DMS153 (cell line): ENCODE measurements at places on chromosomes 2 and 18.

DNA sequence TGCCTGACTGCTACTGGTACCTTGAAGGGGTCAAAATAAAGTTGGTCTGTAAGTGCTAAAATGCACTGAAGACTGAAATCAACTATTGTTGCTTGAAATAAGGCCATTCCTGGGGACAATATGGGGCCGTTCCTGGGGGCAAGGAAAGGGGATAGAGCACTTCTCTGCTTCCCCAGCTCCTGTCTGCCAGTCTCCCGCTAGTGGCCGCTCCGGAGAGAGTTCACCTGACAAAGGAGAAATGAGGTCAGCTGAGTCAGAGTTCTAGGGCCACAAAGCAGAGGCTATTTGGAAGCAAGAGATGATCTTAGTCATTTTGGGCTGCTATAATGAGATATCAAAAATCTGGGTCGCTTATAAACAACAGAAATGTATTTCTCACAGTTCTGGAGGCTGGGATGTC, 345.9 kb downstream of the TSN start:
- no peak for DNase-seq

DNA sequence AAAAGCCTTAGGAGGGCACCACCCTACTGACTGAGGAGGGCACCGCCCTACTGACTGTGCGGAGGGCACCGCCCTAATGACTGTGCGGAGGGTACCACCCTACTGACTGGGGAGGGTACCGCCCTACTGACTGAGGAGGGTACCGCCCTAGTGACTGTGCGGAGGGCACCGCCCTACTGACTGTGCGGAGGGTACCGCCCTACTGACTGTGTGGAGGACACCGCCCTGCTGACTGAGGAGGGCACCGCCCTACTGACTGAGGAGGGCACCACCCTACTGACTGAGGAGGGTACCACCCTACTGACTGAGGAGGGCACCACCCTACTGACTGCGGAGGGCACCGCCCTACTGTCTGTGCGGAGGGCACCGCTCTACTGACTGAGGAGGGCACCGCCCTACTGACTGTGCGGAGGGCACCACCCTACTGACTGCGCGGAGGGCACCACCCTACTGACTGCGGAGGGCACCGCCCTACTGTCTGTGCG, 150.2 kb upstream of the NFATC1 start:
- DNase-seq, result peak; percentile 11

- DNase-seq, result no peak
Observed at GRCh38 chr2:193153576-193153975, 958.8 kb upstream of the TMEFF2 start.

DNA sequence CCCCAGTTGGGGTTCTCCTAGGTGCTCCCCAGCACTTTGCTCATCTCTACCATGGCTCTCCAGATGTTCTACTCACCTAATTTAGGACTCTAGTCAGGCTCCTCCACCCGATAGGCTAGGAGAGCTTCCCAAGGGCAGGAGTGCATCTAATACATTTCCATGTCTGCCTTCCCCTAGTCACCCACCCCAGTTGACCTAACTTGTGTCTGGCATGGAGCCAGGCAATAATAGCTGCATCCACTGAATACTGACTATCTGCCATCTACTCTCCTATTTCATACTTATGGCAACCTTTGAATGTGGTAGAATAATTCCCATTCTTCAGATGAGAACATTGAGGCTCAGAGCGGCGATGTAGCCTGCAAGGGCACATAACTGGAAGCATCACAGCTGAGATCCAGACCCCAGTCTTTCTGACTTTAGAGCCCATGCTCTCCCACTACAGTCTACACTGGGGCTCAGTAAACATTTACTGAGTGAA, 71.8 kb upstream of the YWHAQ start:
- no peak for DNase-seq

DNA sequence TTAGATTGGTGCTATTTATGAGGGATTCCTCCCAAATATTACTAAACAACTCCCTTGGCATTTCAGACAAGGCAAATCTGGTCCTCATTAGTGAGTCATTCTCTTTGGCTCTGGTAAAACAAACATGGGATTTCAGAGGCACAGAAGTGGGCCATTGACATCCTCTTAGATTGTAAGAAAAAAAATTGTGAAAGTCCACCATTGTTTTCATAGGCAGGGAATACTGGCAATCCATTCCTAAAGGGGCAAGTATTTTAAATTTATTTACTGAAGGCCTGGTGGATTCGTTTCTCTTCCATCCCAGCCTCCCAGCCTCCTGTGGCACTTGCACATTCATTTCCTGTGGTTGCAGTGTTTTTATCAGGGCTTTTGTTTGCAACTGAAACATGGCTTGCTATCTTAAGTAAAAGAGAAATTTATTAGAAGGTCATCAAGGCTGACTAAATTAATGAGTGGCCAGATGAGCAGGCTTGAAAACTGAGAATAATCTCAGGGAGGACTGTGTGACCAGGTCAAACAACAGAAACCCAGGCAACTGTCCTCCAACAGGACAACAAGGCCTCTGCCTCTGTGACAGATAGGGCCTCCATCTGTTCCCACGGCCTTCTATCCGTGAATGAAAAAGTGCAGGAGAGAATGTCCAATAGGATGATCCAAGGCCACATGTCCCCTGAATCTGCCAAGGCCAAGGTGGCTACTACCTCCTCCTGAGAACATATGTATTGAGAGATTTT, 23.1 kb upstream of the TNFAIP6 start:
- DNase-seq, result no peak

GRCh38 chr2:64482765-64483504, 29.0 kb downstream of the LGALSL start:
- DNase-seq, result peak; percentile 59

- DNase-seq, result peak; percentile 97
Observed at GRCh38 chr2:214809751-214810564, 475 bp upstream of the BARD1 start.

- DNase-seq, result peak; percentile 99
Observed at GRCh38 chr18:34352385-34353163, 127.9 kb upstream of the NOL4 start.

- peak; percentile 4 for DNase-seq
Observed at GRCh38 chr2:120927265-120927628, 191.6 kb downstream of the GLI2 start.

DNA sequence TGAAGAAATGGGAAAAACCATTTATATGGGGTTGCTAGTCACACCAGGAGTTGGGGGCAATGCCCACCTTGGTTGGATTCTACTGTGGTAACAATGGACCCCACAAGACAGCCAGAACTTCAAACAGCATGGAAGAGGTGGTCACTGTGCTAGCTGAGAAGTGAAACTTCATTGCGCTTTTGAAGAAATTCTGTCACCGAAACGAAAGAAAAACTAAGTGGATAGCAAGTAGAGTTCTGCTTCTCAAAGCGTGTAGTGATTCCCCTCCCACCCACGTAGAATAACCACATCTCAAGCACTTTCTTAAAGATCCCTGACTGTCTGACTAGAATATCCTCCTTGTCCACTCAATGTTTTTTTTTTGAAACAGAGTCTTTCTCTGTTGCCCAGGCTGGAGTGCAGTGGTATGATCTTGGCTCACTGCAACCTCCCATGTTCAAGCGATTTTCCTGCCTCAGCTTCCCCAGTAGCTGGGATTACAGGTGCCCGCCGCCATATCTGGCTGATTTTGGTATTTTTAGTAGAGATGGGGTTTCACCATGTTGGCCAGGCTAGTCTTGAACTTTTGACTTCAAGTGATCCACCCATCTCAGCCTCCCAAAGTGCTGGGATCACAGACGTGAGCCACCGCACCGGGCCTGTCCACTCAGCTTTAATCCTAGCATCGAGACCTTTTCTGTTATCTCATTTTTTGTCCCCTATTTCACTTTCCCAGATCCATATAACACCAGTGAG, 30.1 kb upstream of the CCL20 start:
- no peak for DNase-seq

DNA sequence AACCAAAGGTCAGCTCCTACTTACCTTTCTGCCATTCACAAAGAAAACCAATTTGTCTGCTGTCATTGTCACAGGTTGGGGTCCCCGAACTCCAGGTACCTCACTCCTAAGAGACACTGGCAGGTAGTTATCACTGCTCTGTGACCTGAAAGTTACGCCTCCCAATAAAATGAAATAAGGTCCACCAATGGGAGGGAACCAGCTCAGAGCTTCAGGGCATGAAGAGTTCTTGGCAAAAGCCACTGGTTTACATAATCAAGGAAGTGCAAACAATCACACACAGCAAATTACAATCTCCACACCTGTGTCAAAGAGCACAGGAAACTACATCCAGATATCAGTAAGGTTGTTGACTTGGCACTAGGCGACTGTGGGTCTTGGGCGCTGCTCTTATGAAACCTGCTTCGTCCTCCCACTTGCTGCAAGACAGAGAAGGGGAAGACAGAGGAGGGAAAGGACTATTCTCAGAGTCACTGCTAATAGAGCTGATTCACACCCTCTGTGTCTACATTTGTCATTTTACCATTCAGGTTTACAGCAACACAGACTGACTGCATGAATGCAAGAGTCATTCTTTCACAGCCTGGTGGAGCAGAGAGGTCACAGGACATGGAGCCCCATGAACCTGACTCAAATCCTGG, at the start of gene XDH:
Gene XDH, minus strand, starts transcription at position 142 of the 641 bp plus-strand sequence. Its CDS starts 76 bp downstream, at position 66.
- peak; percentile 83 for DNase-seq

- DNase-seq, result no peak
Observed at GRCh38 chr18:75200605-75201280, 8.2 kb downstream of the PTGR3 start.

GRCh38 chr2:3179626-3180025, 198.0 kb downstream of the EIPR1 start:
- DNase-seq, result no peak

GRCh38 chr2:75582840-75583239, 22.1 kb upstream of the EVA1A start:
- no peak for DNase-seq

DNA sequence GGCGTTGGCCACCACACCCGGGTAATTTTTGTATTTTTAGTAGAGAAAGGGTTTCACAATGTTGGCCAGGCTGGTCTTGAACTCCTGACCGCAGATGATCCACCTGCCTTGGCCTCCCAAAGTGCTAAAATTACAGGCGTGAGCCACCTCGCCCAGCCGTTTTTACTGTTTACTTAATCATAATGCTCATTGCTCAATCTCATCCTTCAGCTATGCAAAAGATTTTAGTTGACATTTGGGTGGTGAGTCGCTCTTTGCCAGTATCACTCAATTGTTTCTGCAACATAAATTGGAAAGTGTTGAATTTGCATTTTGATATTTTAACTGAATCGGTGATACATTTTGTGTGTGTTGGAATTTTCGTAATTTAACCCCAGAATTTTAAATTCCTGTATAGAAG, 7.8 kb upstream of the ZNF532 start:
- DNase-seq, result no peak

- DNase-seq, result no peak
Observed at GRCh38 chr18:52679354-52679753, 339.4 kb downstream of the DCC start.

DNA sequence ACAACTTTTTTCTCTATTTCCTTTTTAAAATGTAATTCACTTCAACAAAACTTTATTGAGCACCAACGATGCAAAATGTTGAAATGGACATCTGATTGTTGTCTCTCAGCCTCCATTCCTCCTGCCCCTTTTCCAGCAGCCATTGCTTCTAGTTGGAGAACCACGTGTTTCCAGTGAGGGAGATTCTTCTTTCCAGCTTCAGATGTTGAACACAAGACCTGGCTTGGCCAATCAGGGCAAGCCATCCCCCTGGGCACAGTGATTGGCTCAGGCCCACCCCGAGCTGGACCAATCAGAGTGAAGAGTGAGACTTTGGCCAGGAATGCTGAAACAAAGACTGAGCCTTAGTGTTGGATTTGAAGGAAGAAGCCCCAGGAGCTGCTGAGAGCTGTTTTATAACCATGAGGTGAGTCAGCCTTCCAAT, 59.0 kb downstream of the E2F6 start:
- no peak for DNase-seq

DNA sequence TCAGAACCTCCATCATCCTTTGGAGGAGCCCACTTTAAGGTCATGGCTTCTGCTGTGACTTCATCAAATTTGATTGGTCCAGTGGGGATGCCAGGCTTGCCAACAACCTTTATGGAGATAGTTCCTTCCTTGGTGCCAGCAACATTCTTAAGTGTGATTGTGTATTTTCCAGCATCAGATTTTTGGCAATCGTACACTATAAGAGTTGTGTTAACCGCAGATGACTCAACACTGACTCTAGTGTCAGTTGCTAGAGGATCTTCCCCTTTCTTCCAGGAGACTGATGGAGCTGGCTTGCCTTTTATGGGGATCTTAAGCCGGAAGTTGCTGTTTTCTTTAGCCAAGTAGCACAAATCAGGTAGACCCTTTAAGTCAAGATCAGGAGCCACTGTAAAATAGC, 98.7 kb downstream of the PLEKHA3 start:
- no peak for DNase-seq

- no peak for DNase-seq
Observed at GRCh38 chr18:45136381-45137086, 455.8 kb downstream of the SETBP1 start.

- no peak for DNase-seq
Observed at GRCh38 chr2:103594823-103595222, 833.0 kb downstream of the TMEM182 start.

DNA sequence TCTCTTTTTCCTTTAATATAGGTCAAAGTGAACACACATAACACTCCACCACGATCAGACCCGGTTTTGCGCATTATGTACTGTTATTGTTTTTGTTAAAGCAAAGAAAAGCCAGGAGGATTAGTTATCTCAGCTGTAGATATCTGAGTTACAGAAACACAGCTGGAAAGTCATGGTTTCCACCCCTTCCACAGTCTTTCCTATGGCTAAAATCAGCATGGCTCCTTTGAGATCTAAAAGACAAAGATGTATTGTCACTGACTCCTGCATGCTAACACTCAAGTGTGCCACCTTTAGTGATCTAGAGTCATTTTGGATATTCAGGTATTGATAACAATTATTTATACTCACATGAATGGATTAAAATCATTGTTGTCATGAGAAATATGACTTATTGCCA, 260.0 kb downstream of the FIGN start:
- DNase-seq, result no peak

DNA sequence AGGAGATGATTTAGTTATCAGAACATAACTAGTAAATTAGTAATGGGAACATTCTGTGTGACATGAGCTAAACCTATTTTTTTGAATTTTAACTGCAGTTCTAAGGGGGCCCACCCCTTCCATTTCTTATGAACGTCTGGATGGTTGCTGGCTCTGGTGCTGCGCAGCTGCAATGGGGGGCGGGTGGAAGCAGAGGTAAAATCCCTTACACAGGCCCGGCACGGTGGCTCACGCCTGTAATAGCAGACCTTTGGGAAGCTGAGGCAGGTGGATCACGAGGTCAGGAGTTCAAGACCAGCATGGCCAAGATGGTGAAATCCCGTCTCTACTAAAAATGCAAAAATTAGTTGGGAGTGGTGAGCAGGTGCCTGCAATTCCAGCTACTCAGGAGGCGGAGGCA, 151.5 kb downstream of the GALR1 start:
- DNase-seq, result no peak

GRCh38 chr2:227474410-227474809, 2.5 kb downstream of the AGFG1 start:
- no peak for DNase-seq

- DNase-seq, result no peak
Observed at GRCh38 chr18:11851806-11852337, 659 bp downstream of the CHMP1B start.
